Smooth muscle cell of trachea (primary cell): ENCODE measurements at places on chromosomes 4 and X. TPM values are rescaled to one million over a fixed set of nuclear protein-coding genes. Genes with fewer than 3 reads are reported as not detected.

The BMP3 gene
- under 0.01 and 0.17 TPM in 2 replicates for total RNA-seq

The PORCN gene
- 6.5 and 10.8 TPM in 2 replicates for total RNA-seq

The EFHC2 gene
- total RNA-seq = 0.29 and 1.2 TPM in 2 replicates

The VGLL1 gene
- not detected in 2 replicates for total RNA-seq

The FAM156B gene
- total RNA-seq = 17.5 and 18.8 TPM in 2 replicates

The GUCY1A1 gene
- 4.0 and 4.2 TPM in 2 replicates for total RNA-seq

The PDE5A gene
- 276 and 402 TPM in 2 replicates for total RNA-seq

The L1CAM gene
- 1.2 and 1.6 TPM in 2 replicates for total RNA-seq

The TBC1D14 gene
- 40.3 and 48.3 TPM in 2 replicates for total RNA-seq

The CCKAR gene
- 19.4 and 25.2 TPM in 2 replicates for total RNA-seq

The RPGR gene
- total RNA-seq = 6.6 and 8.9 TPM in 2 replicates

The AR gene
- 11.2 and 16.0 TPM in 2 replicates for total RNA-seq

The HTR2C gene
- not detected in 2 replicates for total RNA-seq

The ZBTB49 gene
- total RNA-seq = 2.6 and 2.9 TPM in 2 replicates

The ACE2 gene
- total RNA-seq = not detected in 2 replicates

The NMU gene
- total RNA-seq = not detected in 2 replicates

The CXorf65 gene
- total RNA-seq = not detected in 2 replicates

The CLDN34 gene
- total RNA-seq = not detected in 2 replicates

The GLRA3 gene
- total RNA-seq = under 0.01 TPM in 1 of 2 replicates, not detected in the other
